ENCODE measurements at places on chromosomes 6 and 20. TPM values are rescaled to one million over a fixed set of nuclear protein-coding genes. Genes with fewer than 3 reads are reported as not detected.

DNA sequence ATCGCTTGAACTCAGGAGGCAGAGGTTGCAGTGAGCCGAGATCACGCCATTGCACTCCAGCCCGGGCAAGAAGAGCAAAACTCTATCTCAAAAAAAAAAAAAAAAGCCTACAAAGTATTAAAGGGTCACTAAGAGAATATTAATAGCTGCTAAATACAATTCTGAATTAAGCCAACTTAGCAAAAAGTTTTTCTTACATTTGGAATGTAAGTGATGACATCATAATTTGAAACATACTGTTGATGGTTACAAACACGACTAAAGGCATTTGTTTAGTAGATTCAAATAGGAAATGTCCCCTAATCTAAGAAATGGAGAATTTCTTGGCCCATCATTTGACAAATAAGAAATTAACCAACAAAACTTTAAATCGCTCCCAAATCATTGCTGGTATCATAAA, 282.8 kb downstream of the RNGTT start:
- no peaks in the 10 kb centered on the region for H3K36me3 ChIP-seq
- H3K27me3 ChIP-seq = no peaks in the 10 kb centered on the region
- DNase-seq = no peak
- no peaks in the 10 kb centered on the region for H3K4me1 ChIP-seq
- H3K4me3 ChIP-seq = no peak overlapping the region

Gene TNXB
- total RNA-seq = 138 TPM

Gene ADGRF4
- total RNA-seq = not detected

Gene PRL
- not detected for total RNA-seq

DNA sequence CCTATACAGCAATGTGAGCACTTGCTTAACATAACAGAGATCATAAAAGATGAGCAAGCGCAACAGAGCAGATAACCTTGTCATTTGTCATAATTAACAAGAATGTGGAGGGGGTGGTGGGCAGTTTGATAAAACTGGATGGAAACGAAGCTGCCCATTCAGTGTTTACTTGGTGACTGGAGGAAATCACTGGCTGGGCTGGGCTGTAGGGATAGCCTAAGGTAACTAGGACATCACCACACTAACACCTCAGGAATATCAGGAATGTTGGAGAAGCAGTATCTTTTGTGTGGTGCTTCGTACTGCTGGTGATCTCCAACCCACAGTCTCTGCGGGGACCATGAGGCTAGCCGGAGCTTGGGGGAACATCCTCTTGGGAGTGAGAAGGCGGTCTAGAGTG, 218.4 kb downstream of the HIVEP2 start:
- no peaks in the 10 kb centered on the region for H3K4me1 ChIP-seq
- H3K27ac ChIP-seq = no peak overlapping the region
- no peaks in the 10 kb centered on the region for H3K36me3 ChIP-seq
- H3K27me3 ChIP-seq = no peaks in the 10 kb centered on the region
- no peak overlapping the region for H3K4me3 ChIP-seq

DNA sequence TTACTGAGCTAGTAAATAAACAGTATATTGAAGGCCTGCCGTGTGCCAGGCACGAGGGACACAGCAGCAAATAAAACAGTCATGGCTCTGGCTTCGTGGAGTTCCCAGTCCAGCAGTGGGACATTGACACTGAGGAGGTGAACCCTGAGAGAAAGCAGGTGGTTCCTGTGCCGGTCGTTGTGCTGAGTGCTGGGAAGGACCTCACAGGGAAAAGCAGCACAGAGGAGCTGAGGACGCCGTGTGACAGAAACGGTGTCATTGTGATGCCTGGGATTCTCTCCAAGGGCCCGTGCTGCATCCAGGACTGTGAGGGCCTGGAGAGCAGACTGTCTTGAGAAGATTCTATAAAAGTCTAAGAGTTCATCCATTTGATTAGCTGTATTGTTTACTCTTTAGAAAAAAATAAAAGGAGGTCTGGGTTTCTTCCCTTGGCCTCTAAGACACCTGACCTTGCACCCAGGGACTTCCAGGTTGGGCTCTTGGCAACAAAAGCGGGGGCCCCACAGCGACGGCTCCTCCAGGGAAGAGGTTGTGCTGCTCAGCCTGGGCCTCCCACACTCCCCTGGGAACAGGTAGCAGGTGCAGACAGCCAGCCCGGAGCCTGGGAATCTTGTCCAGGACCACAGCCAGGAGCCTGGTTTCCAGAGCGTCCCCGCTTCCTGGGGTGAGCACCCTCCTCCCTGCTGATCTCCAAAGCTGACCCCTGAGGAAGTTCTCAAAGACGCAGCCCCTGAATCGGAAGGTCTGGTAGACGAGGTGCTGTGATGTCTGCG, 251.2 kb upstream of the PMEPA1 start:
- no peak overlapping the region for H3K27ac ChIP-seq
- H3K36me3 ChIP-seq = no peaks in the 10 kb centered on the region
- no peak overlapping the region for H3K4me3 ChIP-seq
- H3K4me1 ChIP-seq = peaks cover 29% of the 10 kb centered on the region
- no peaks in the 10 kb centered on the region for H3K27me3 ChIP-seq
- no peak for DNase-seq

Gene LGSN
- not detected for total RNA-seq

GRCh38 chr20:63028461-63028921, 21.7 kb upstream of the BHLHE23 start:
- H3K4me3 ChIP-seq = no peak overlapping the region
- no peaks in the 10 kb centered on the region for H3K36me3 ChIP-seq
- no peak overlapping the region for H3K27ac ChIP-seq
- DNase-seq = no peak
- H3K27me3 ChIP-seq = no peaks in the 10 kb centered on the region

DNA sequence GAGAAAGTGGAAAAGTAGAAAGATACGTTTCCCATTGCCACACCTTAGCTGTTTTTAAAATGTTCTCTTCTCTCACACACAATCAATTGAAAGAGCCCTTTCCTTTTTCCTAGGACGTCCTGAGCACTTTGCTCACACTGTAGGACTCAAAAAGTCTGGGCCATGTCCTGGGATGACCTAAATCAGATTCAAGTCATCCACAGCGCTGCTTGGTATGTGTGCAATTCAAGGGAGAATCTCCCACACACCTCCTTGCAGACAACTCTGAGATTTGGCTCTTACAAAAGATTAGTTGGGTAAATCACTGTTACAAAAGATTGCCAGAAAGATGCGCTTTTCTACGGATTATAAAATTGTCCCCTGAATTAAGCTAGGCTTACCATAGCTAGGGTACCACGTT, 130.1 kb downstream of the RNASET2 start:
- H3K36me3 ChIP-seq = no peaks in the 10 kb centered on the region
- no peaks in the 10 kb centered on the region for H3K4me1 ChIP-seq
- H3K27ac ChIP-seq = no peak overlapping the region
- no peak for DNase-seq
- no peak overlapping the region for H3K4me3 ChIP-seq
